ENCODE measurements at places on chromosomes 1 and 21. TPM values are rescaled to one million over a fixed set of nuclear protein-coding genes. Genes with fewer than 3 reads are reported as not detected.

GRCh38 chr1:5651027-5651410, 341.2 kb downstream of the NPHP4 start:
- DNase-seq = no peak

The MMP23B gene
- total RNA-seq = 4.9 TPM

DNA sequence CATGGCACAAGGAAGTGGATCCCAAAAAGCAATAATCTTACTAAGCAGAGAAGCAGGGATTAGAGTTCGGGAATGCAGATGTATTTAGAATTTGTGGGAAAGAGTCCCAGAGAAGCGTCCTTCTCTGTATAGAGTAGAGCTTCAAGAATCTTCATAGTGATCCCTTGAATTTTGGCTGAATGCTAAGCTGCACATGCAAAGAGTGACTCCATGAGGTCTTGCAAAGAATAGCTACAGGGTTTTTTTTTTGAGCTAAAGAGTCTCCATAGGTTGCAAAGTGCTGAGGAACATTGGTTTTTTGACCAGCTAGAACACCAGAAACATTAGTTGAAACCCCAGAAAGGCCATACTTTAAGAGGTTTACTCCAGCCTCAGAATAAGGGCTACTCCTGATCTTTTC, 206.7 kb downstream of the CTH start:
- DNase-seq = no peak

The DAP3 gene
- 100 TPM for total RNA-seq

The TRPM2 gene
- total RNA-seq = 0.78 TPM

The CCDC17 gene
- total RNA-seq = 3.8 TPM

The GNG4 gene
- total RNA-seq = under 0.01 TPM

The NOS1AP gene
- total RNA-seq = 0.63 TPM

GRCh38 chr1:53629101-53629691, 109.8 kb downstream of the GLIS1 start:
- DNase-seq = no peak

DNA sequence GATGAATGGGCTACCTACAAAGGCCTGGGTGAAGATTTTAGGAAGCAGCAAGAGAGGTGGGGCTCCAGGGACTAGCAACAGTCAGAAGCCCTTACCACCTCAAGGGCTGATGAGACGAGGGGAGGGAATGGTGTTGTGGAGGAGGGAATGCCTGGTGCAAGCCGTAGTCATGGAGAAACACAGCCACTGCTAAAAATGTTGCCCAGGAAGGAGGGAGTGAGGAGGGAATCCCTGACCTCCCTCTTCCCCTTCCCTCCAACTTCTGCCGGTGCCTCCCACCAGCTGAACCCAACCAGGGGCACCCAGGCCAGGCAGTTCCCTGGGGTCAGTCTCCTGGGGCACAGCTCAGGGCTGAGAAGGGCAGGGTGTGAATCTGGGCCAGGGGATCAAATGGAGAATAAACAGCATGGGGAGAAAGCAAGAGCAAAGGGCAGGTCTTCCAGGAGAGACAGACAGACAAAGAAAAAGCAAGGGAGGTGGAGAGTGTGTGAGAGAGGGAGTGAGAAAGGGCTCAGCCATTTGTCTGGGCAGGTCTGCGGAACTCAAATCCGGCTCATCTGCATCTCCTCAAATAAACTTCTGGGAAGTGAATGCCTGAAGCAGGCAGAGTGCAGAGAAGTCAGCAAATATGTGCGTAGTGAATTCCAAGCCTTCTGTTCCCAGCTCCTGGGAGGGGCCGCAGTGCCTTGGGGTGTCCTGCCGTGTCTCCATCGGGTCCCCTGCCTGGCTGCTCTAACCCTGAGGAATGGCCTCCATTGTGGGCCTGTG, 27.1 kb upstream of the POU3F1 start:
- no peak for DNase-seq

The MATN1 gene
- not detected for total RNA-seq

The S100A5 gene
- total RNA-seq = 6.0 TPM

DNA sequence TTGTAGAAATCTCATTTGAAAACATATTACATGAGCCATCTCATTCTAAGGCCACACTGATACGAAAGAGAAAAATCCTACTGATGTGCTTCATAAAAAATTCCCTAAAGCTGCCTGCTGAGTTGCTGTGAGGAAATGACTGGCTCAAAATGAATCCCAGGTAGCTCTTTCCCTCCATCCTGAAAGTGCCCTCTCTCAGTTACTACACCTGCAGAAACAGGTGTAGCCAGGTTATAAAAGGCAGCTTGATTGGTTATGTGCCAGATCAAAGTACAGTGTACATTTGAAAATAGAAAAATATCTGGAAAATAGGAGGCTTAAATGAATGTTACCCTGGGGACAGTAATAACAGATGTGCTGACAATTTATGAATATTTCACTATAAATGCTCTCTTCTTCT, 833.4 kb upstream of the ADGRL4 start:
- no peak for DNase-seq

- no peak for DNase-seq
These were observed 45.0 kb downstream of the ABCD3 start for GRCh38 chr1:94463056-94463764.

DNA sequence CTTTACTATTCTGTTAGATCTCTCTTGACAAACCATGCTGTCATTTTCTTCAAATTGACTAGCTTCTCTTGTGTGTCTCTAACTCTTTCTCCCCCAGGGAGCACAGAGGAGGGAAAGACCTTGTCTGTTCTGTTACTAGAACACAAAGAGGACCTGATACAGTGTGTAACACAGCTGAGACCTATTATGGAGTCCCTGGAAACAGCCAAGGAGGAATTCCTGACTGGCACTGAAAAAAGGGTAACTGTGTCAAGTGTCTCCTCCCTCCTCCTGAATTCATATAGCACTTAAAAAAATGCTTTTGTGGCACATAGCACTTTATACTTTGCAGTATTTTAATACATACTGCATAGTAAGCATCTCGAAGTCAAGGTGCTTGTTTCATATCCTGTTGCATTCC, 50.6 kb downstream of the ZBTB40 start:
- DNase-seq = no peak

- no peak for DNase-seq
These were observed 6.6 kb downstream of the NID1 start for GRCh38 chr1:236058141-236058934.

The SPRR1A gene
- total RNA-seq = not detected

GRCh38 chr1:107432108-107432507, 291.3 kb downstream of the NTNG1 start:
- DNase-seq = no peak

The HCRTR1 gene
- total RNA-seq = 2.1 TPM

The MROH9 gene
- 0.40 TPM for total RNA-seq

The SLAMF6 gene
- 3.6 TPM for total RNA-seq

DNA sequence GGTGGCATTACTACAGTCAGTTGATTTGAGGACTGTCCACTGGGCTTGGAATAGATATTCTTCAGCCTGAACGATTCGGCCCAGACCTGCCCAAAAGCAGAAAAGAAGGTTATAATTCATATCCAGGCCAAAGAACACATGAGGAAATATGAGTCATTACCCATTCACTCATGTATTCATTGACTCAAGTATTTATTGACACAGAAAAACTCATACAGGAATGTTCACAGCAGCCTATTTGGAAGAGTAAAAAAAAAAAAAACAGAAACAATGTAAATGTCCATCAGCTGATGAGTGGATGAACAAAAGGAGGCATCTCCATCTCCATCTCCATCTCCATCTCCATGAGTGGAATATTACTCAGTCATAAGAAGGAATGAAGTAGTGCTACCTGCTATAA, 15.9 kb downstream of the ZMYND12 start:
- no peak for DNase-seq

The C1orf94 gene
- total RNA-seq = not detected

DNA sequence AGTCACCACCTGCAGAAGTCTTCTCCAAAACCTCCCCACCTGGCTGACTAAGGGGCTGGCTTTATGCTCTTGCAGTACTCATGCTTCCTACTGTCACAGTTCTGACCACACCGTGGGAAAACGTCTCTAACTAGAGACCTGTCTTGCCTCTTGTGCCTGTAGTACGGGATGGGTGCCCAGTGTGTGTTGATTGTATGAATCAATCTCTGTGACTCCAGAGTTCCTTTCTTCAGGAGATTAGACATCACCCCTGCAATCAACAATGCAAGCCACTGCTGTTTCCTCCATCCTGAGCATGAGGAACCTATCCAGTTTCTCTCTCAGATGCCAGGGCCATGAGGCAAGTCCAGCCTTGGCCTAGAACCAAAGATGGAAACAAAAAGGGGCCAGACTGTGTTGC, 64.1 kb downstream of the LRRN2 start:
- DNase-seq = no peak

DNA sequence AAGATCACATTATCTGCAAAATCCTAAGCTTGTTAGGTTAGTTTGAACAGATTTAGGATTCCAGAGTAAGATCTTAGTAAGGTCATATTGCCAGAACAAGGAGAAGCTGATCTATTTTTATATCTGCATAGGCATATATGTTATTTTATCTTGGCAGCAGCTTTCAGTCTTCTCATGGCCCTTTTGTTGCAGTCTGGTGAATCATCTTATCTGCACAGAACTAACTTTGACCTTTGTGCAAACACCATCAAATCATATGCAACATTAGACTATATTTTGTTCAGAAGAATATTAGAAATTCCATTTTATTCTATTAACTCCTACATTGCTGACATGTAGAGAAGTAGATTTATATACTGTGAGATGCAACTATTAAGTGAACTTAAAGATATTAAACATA, 107.3 kb downstream of the CLEC20A start:
- DNase-seq = no peak

DNA sequence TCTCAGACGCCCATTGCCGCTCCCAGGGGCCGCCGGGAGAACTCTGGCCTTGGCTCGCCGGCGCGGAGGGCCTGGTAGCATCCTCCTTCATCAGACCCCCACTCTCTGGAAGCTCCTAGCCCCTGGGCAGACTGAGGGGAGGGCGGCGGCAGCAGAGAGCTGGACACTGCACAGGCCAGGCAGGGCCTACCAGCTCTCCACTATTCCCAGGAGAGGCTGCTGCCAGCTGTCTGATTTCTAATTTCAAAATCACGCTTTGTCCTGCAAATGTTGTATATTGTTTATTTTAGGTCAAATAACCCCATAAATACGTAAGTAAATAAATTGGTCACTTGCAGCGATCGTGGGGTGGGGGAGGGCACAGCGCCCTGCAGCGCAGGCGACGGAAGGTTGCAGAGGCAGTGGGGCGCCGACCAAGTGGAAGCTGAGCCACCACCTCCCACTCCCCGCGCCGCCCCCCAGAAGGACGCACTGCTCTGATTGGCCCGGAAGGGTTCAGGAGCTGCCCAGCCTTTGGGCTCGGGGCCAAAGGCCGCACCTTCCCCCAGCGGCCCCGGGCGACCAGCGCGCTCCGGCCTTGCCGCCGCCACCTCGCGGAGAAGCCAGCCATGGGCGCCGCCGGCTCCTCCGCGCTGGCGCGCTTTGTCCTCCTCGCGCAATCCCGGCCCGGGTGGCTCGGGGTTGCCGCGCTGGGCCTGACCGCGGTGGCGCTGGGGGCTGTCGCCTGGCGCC, at the start of gene MTARC1:
Gene MTARC1, plus strand, starts transcription at position 577 of the 732 bp plus-strand sequence. Its CDS starts 32 bp downstream, at position 609.
- DNase-seq = peak; percentile 90

The CFHR5 gene
- total RNA-seq = not detected

The AGL gene
- 40.9 TPM for total RNA-seq

DNA sequence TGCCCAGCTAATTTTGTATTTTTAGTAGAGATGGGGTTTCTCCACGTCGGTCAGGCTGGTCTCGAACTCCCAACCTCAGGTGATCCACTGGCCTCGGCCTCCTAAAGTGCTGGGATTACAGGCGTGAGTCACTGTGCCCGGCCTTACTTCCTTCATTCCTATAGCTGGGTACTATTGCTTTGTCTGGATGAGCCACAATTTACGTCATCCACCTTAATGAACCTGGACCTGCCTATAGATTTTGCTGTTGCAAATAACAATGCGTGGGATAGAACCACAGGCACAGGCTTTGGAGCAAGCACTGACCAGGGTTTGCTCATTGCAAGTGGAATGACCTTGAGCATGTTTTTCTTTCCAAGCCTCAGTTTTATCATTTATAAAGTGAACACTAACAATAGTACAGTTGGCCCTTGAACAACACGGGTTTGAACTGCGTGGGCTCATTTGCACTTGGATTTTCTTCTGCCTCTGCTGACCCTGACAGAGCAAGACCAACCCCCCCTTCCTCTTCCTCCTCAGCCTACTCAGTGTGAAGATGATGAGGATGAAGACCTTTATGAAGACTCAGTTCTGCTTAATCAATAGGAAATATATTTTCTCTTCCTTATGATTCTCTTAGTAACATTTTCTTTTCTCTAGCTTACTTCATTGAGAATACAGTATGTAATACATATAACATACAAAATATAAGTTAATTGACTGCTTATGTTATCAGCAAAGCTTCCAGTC, 33.3 kb upstream of the BECN2 start:
- DNase-seq = no peak

DNA sequence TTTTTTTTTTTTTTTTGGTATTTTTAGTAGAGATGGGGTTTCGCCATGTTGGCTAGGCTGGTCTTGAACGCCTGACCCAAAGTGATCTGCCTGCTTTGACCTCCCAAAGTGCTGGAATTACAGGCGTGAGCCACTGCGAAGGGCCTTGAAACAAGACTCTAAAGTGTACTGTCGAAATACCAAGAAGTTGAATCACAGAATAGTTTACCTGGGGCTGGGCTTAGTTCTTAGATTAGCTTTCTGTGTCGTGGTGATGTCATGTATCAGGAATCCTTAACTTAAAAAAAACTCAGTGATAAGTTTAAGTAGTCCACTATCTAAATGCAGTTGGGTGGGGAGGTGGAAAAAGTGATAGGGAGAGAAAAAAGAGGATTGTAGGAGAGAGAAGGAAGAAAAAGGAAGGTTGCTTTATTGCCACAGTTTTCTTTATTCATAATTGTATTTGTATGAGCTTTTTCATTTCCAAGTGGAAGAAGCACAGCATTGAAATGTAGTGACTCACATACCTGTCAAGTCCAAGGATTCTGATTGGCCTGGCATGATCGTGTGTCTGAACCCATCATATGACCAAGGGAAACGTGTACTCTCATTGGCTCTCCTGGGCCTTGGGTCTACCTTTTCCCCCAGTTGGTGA, 13.4 kb downstream of the ITSN1 start:
- DNase-seq = peak; percentile 44

The ID3 gene
- total RNA-seq = 388 TPM

DNA sequence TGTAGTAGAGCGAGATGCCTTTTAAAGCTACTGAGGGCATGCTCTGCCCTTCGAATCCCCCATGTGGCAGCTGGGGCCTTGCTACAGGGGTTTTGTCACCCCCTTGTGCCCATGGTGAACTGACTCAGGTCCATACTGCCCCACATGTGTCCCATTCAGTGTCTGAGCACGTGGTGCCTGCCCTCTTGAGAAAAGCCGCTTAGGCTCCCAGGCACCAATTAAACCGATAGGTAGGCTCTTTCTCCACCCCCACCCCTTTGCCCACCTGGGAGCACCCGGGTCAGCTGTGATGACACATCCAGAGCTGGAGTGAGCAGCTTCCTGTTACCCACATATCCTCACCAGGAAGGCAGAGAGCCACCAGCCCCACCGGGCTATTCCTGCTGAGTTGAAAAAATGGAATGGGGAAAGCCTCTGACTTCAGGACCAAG, 30.5 kb downstream of the TMCC2 start:
- no peak for DNase-seq

GRCh38 chr1:52127181-52128180, 14.4 kb upstream of the ZFYVE9 start:
- peak; percentile 43 for DNase-seq

The PLA2G4A gene
- total RNA-seq = 5.4 TPM
